Pulmonary artery endothelial cell (primary cell): ENCODE measurements at places on chromosomes 2 and 18. TPM values are rescaled to one million over a fixed set of nuclear protein-coding genes. Genes with fewer than 3 reads are reported as not detected.

GRCh38 chr2:99139003-99139402 lies 2.5 kb upstream of the C2orf15 start:
- no peak for DNase-seq

GRCh38 chr18:61464551-61465142 lies 131.4 kb downstream of the CDH20 start:
- no peak for DNase-seq

DNA sequence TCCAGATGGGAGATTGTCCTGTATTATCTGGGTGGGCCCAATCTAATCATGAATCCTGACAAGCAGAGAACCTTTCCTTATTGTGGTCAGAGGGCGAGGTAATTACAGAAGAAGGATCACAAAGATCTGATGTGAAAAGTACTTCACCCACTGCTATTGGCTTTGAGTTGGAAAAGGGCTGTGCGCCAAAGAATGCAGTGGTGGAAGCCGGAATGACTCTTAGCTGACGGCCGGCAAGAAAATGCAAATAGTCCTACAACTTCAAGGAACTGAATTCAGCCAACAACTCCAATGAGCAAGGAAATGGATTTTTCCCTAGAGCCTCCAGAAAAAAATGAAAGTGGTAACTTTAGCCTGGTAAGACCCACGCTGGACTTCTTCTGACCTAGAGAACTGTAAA lies 67.3 kb downstream of the CTNNA2 start:
- DNase-seq, result no peak

SEMA4F gene
- 5.5 and 6.4 TPM in 2 replicates for total RNA-seq

PRADC1 gene
- 19.7 and 29.4 TPM in 2 replicates for total RNA-seq
